ENCODE measurements at places on chromosomes 7 and 10.

GRCh38 chr7:128879939-128880746 is 17.5 kb downstream of the ATP6V1F start:
- no peak for DNase-seq

DNA sequence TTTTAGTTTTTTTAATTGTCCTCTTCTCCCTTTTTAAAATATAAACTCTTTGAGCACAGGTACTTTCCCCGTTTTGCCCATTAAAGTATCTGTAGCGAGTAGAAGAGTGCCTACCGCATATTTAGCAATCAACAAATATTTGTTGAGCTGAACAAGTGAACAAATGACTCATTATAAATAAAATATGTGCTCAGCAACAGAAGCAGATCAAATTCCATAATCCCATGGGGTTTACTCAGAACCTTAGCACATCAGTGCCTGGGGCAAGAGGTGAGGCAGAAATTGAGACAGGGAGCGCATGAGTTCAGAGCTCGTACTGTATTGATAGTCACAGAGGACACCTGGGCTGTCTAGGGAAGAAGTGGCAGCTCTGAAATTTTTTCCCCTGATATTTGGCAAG is 161.0 kb downstream of the SEM1 start:
- no peak for DNase-seq

GRCh38 chr7:78703391-78703790 is 750.1 kb downstream of the MAGI2 start:
- DNase-seq: no peak

GRCh38 chr10:75469006-75469616 is 37.7 kb downstream of the LRMDA start:
- no peak for DNase-seq

- DNase-seq: no peak
Observed at GRCh38 chr10:85651497-85651882, 715.1 kb downstream of the GRID1 start.

DNA sequence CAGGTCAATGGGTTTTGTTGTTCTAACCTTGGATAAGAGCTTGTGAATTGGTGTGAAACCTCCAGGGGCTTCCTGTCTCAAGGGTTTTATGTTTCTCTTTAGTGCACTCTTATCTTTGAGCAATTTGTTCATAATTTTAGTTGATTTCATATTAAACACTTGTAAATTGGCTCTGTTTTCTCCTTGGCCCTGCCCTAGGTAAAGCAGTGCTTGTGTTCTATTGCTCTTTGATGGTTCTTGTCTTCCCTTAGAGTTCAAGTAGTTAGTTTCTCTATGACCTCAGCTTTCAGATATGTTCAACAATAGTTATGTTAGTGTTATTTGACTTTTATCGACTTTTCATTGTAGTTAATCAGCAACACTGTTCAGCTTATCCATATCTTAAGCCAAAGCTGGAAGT is 566.4 kb upstream of the POT1 start:
- no peak for DNase-seq

DNA sequence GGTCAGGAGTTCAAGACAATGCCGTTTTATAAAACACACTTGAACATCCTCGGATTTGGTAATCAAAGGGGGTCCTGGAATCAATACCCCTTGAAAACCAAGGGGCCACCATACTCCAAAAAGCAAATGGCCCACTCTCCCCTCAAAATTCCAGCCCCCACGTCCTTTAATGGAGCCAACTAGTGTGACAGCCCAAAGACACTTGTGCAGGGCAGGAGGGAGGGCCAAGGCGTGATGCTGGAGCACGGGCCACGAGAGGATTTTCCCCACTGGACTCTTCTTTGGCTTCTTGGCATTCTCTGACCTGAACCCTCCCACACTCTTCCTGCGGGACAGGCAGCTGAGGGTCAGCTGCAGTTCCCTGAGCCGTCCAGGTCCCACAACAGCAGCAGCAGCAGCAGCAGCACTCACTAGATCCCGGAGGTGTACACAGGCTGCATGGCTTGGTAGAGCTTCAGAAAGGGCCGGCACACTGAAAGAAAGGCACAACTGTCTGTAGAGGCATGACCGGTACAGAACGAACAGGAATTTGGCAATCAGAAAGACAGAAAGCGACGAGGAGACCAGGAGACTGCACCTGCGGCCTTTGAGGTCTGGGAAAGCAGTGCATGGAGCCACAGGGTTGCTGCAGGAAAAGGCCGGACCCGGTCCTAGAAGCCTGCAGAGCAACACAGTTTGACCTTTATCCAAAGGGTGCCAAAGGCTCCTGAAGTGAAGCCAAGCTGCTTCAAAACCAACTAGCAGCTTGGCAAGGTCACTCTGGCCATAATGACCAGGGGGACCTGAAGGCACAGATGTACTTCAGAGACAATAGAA is 168.2 kb downstream of the TNS3 start:
- no peak for DNase-seq

GRCh38 chr7:36986511-36986933 is 262.2 kb upstream of the AOAH start:
- DNase-seq: no peak
